ENCODE measurements at places on chromosomes 13 and 19.

DNA sequence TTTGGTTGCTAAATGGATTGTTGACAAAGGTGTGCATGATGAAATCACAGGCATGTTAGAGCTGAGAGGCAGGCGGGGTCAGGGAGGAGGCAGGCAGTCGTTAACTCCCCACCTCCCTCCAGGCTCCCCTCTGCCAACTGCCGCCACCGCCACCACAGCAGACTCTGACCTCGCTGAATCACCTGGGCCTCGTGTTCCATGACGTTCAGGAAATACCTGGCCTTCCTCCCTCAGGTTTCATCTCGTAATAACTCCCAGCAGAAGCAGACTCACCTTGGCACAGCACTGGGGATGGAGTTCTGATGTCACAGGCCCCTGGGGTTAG lies 198.5 kb downstream of the KATNAL1 start:
- DNase-seq: no peak

DNA sequence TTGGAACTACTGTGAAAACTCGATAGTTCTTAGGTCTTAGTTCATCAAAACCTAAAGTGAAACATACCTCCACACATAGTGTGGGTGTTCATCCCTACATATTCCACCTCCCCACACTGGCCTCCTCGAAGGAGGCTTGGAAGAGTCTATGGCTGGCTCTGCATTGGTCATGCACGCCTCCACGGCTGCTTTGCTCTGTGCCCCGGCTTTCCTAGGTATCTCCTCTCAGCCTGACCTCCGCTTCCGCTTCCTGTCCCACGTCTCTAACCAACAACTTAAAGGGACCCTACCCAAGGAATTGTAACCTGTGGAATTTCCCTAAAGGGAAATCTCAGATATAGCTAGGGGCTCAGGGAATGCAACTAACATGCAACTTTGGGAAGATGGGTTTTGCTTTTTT lies 79.7 kb upstream of the MBNL2 start:
- peak; percentile 74 for DNase-seq

DNA sequence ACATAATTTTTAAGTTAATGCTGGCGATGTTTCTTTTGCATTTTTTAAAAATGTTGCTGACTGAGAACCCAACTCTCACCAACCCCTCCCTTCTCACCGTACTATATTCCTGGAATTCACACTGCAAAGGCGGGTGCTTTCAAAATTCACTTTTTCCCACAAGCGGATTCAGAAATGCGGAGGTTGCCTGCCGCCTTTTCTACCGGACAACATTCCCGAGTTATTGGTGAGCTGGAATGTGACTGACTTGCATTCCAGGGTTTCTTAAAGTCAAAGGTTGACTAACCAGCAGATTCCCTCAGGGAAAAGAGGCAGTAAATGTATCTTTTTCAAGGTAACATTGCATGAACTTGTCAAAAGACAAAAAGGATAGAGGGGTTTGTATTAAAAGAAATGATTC lies 113.3 kb downstream of the RAB20 start:
- peak; percentile 93 for DNase-seq

DNA sequence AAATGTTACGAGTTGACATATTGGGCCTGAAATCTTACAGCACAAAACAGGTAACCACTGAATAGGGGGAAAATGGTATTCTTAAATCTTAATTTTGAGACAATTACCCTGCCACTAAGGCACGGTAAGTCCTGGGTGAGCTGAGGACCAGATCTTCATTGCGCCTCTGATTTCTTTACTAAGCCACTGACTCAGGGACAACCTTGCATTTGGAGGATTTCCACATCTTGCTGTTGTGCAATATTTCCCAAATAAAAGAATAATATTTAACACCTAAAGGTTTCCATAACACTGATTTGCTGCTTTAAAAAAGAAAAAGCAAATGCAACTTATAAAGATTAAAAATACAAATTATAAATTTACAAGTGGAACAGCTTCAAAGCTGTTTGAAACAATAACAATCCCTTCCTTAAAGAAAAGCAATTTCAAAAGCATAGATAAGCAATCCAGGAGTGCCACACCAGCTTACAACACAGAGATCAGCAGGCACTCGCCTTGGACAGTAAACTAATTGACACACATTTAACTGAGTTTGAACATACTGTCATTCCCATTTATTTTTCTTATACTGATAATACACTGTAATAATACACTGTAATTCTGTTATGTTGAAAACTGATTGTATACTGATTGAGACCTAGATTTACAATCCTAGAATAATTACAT lies 79.6 kb upstream of the DOCK9 start:
- no peak for DNase-seq

GRCh38 chr13:28890712-28891111 lies 70.6 kb downstream of the MTUS2 start:
- DNase-seq: no peak

DNA sequence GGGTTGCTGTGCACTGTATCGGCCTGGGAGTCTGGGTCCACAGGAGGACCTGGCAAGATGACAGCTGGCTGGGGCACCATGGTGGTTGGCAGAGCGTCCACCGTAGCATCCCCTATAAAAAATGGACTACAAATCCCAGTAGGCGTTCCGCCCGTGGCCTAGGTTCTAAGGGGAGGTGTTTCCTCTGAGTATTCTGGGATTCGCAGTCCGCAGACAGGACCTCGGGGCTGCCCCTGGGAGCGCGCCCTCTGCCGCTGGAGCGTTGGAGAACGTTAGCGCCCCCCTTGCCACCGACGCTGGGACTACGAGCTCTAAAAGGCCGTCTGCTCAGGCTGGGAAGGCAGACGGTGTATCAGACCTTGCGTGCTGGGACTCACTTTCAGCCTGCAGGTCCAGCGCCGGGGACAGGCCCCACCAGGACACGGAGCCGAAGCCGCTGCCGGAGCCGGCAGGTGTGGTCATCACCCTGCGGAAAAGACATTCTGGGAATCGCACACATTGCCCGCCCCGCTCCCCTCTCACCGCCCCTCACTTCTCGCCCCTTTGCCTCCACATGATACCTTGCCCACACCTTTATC lies 372 bp downstream of the DNAAF3 start:
- DNase-seq: peak; percentile 89

GRCh38 chr19:811506-812048 lies 10.2 kb downstream of the PLPPR3 start:
- DNase-seq: no peak

DNA sequence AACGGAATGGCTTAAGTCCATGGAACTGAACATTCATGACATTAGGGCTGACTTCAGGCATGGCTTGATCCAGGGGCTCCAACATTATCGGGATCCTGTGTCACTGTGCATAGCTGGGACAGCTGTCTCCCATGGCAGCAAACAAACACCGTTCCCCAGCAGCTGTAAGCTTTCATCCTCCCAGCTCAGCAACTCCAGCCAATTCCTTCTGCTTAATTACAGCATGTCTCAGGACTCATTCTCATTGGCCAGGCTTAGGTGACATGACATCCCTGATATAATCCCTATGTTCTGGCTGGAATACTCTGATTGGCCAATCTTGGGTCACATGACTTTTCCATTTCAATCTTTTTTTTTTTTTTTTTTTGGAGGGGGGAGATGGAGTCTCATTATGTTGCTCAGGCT lies 10.9 kb upstream of the TLE5 start:
- no peak for DNase-seq

DNA sequence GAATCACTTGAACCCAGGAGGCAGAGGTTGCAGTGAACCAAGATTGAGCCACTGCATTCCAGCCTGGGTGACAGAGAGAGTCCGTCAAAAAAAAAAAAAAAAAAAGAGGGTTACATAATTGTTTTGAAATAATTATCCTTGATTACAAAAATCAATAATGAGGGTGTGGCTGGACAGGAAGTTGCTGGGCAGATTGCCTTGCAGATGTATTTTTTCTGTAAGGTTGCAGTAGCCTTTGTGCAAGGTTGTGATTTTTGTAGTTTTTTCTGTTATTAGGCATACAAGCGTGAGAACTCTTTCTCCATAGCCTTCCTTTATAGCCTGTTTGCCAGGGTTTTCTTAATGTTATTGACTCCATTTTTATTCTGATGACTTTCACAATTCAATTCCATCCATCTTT lies 40.7 kb upstream of the SIN3B start:
- no peak for DNase-seq

GRCh38 chr19:39928357-39928725 lies 6.1 kb downstream of the FCGBP start:
- no peak for DNase-seq

GRCh38 chr13:24527266-24527775 lies 14.7 kb upstream of the PARP4 start:
- no peak for DNase-seq

- no peak for DNase-seq
These were observed 12.2 kb upstream of the TLE2 start for GRCh38 chr19:3041327-3041726.

DNA sequence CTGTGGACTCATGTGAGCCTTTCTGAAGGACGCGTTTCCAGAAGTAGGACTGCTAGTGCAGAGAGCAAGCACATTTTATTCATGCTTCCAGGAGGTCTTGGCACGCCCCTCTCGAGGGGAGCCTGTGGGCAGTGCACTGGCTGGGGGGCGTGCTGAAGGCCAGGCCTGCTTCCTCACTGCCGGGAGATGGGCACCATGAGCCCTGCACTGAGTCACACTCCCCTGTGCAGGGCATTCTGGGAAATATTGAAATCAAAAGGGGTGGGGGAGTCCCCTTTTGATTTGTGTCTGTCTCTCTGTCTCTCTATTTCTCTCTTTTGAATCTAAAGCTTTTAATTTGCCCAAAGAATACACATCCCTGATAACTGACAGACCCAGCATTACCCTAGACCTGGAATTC lies 34.0 kb downstream of the DPF1 start:
- no peak for DNase-seq

GRCh38 chr19:41457241-41457640 lies 14.3 kb downstream of the ERICH4 start:
- DNase-seq: no peak

DNA sequence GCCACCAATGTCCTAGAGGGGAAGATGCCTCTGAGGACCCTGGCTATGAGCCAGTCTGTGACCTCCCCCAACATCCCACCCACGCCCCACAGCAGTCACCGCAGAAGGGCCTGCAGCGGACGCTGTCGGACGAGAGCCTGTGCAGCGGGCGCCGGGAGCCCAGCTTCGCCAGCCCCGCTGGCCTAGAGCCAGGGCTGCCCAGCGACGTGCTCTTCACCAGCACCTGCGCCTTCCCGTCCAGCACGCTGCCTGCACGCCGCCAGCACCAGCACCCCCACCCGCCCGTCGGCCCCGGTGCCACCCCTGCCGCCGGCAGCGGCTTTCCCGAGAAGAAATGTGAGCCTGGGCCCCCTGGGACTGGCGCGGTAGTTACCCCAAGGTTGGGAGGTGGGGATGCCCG lies 30.6 kb downstream of the DPF1 start:
- no peak for DNase-seq

GRCh38 chr13:71877256-71877653 lies 10.3 kb upstream of the DACH1 start:
- no peak for DNase-seq

DNA sequence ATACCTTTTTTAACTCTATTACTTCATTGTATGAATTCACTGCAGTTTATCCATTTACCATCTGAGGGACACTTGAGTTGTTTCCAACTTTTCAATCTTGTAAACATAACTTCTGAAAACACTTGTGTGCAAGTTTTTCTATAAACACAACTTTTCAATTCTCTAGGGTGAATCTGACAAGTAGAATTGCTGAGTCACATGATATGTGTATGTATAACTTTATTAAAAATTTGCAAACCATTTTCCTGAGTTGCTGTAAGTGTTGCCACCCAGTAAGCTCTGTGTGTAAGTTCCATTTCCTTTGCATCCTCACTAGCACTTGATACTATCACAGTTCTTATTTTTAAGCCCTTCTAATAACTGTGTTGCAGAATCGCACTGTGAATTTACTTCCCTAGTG lies 1415.6 kb upstream of the ATXN8OS start:
- DNase-seq: no peak
